ENCODE measurements at places on chromosomes 5 and 9.

DNA sequence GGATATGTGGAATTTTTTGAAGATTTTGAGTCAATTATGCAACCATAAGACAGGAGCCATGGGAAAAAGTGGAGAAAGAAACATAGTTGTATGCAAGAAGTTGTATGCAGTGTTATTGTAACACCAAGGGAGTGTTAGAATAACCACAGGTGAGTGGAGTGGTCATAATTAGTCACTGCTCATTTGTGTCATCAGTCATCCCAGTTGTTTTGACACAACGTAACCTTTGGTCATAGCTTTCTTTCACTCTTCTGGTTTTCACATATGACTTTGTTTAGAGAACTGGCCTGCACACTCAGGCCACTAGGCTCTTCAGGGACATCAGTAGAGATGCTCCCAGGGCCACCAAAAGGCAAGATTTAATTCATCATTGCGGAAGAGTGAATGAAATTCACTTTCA, 158.7 kb upstream of the HMHB1 start:
- no peak for DNase-seq

GRCh38 chr5:56608217-56608925, 207.0 kb upstream of the MAP3K1 start:
- no peak for DNase-seq

GRCh38 chr9:98883276-98883675, 60.4 kb upstream of the COL15A1 start:
- DNase-seq, result no peak

GRCh38 chr5:78734094-78734845, 85.7 kb upstream of the LHFPL2 start:
- DNase-seq, result no peak

DNA sequence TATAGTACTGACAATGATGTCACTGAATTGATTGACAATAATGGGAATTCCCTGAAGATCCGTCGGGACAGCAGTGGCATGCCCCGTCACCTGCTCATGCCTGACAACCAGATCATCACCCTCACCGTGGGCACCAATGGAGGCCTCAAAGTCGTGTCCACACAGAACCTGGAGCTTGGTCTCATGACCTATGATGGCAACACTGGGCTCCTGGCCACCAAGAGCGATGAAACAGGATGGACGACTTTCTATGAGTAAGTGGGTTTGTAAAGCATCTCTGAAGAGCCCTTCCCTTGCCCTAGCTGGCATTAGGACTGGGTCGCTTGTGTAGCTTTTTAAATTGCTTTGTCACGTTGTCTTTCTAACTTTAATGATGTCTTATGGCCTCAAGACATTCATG, 72.7 kb upstream of the WWC1 start:
- DNase-seq, result no peak

DNA sequence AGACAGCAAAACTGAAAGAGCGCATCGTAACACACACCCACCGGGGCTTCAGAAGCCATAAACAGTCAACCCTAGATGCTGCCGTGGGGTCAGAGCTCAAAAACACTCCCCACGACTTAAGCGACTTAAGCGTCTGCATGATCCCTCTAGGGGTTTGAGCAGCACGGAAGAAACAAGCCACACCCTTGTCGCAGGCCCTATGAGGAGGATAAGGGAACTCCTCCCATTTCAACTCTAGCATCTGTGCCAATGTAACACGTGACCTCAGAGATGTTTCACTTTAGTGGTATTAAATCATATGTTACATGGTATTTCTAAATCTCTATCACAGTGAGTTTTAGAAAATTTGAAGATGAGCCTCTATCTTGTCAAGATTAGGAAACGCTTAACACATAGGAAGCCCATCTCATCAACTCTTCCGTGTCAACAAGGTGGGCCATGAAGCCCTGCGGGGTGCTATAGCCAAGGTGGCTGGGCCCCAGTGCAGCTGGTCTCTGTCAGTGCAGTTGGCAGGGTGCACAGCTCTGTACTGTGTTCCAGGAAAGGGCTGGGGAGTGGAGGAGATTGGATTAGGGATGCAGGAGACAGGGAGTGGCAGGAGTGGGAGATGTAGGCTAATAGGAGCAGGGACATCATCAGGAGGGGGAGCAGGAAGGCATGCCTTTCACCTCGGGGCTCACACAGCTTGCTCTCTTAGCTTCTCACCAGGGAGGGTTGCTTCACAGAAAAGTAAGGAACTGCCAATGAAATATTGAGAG, 33.1 kb downstream of the ZCCHC9 start:
- DNase-seq, result peak; percentile 25

DNA sequence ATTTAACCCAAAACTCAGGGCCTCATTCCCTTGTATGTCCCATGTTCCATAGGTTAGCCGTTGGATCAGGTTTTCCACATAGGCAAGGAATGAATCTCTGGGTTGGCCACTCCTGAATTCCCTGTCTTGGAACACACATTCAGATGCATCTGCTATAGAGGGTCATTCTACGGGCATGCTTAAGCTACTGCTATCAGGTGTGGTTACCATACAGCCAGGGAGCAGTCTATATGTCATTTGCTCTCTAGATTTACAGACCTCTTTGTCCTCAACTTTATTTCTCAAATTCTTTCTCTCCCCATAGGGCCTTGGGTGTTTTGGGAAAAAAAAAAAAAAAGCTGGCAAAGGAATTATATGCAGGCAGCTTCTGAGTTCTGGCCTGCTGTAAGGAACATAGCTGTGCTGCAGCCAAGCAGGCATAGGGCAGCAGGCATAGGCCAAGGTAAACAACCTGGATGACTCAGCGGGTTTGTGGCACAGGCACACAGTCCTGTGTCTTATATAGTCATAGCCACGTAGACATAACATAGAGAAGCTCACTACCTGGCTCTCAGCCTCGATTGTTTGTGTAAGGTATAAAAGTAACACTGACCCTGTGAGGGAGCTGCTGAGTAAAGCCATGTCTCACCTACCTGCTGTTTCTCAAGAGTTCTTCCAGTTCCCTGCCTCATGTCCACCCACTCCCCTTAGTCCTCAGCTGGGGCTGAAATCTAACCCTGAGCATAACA, 141.5 kb downstream of the OSTF1 start:
- DNase-seq, result no peak

- DNase-seq, result no peak
These were observed 24.9 kb downstream of the ARHGEF37 start for GRCh38 chr5:149605998-149606724.

GRCh38 chr5:149437391-149438040, 58.4 kb upstream of the IL17B start:
- no peak for DNase-seq

DNA sequence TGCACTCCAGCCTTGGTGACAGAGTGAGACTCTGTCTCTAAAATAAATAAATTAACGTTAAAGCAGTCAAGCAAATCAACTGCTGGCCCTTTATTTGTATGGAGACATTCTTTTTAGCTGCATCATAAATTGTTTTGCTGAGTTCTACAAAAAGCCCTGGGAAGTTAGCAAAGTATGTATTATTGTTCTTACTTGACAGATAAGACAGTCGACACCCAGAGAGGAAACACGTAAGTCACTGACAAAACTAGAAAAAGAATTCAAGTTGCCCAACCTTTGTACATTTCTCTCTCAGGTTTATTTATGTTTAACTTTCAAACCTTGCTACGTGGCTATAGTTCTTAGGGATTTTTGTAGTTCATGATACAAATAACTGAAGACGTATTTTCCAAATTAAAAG, 40.4 kb upstream of the MACIR start:
- DNase-seq, result no peak

DNA sequence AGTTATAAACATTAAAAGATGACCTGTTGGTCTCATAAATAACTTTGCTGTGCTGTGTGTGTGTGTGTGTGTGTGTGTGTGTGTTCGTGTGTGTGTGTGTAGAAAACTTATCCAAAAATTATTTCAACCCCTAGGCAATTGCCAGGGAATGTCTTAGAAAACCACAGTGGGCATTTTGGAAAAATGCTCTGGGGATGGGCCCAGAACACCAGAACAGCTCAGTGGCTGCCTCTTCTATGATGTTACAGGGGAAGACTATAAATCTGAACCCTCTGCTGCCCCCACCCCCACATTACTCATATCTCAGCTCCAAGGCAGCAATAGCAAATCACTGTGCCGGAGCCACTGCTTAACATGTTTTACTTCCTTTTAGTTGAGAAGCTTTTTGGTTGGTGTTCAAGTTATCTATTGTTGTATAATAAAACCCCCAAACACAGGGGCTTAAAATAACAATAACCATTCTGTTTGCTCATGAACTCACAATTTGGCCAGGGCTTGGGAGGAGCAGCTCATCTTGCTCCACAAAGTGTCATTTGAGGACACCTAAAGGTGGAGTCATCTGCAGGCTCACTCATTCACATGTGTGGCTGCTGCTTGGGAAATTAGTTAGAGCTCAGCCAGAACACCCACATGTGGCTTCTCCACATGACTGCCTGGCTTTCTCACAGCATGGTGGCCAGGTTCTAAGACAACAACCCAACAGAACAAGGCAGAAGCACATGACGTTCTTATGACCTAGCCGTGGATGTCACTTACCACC, 40.4 kb downstream of the ACTBL2 start:
- DNase-seq, result no peak

DNA sequence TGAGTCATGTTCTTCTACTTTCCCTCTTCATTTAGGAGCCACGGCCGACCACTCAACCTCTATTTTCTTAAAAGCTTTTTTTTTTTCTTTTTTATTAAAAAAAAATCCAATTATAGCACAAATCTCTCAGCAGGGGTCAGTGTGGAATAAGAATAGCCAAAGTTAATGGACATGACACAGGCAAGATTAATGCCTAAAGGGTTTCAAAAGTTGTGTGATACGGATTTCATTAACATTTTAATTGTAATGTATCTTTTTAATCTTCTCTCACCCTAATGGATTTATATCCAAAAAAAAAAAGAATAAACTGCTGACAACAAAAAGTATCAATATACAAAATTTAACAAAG, 5.4 kb downstream of the NACC2 start:
- DNase-seq, result no peak

GRCh38 chr5:53503562-53504218, 23.3 kb downstream of the FST start:
- DNase-seq, result no peak

GRCh38 chr9:6495466-6495865, 82.5 kb downstream of the UHRF2 start:
- DNase-seq, result no peak

DNA sequence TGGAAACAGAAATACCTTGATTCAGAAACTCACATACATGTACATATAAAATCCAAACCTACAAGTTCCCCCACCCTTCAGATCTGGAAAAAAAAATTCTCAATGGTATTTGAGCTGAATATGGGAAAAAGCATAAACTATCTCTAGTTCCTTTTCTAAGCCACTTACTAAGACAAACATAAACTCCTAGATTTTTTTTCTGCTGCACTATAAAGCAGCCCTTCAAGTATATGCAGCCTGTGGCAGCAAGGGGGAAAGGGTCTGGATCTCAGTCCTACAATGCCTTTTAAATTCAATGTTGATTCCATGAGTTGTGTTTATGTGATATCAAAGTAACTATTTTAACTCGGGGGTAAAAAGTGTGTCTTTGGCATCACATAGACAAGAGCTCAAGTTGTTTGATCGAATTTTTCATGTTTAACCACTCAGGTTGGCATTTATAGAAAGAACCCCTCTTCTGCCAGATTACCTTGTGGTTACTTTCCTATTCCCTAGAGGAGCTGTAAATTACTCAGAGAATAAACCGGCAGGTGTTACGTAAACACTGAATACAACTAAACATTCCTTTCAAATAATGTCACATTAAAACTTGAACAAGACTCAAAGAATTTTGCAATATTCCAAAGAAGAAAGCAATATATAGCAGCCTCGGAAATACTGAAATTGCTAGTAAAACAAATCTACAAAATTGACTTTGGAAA, 91.8 kb upstream of the FER start:
- DNase-seq, result no peak

Data from WERI-Rb-1 (cell line).